ENCODE measurements at places on chromosomes 6 and 20.

- no peak for DNase-seq
These were observed 102.0 kb downstream of the PSMB1 start for GRCh38 chr6:170450916-170451761.

DNA sequence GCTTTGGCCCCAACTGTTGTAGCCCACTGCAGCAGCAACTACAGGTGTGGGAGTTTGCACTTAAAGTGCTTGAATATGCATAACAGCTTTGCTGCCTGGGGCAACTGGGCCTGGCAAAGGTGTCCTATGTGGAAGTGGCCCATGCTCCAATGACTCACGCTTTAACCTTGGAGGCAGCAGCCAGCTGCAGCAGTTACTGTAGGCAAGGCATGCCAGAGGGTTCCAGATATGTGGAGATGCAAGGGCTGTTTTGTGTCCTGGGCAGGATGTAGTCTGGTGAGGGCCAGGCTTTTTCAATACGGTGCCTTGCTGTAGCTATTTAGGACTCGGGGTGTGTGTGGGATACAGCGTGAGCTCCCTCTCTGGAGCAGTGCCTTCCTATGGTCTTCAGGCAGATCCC, 150.3 kb downstream of the NKAIN2 start:
- DNase-seq: no peak

DNA sequence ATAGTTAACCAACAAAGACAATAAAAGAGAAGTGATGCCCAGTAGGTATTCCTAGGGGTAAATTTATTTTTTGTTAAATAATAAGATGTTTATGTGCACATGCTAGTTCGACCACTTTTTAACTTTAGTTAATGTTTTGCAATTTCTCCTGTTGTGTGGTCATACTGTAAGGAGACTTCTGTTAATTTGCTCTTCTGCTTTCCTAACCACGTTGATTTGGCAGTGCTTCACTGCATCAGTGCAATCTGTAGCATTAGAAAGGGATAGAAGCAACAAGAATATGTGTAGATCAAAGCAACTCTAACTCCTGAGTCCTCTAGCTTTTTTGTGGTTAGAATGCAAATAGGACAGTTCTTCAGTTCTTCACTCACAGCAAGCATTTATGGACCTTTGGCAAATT, 13.9 kb downstream of the MYB start:
- DNase-seq: no peak

- DNase-seq: no peak
These were observed 137.8 kb downstream of the FOXC1 start for GRCh38 chr6:1747531-1747930.

DNA sequence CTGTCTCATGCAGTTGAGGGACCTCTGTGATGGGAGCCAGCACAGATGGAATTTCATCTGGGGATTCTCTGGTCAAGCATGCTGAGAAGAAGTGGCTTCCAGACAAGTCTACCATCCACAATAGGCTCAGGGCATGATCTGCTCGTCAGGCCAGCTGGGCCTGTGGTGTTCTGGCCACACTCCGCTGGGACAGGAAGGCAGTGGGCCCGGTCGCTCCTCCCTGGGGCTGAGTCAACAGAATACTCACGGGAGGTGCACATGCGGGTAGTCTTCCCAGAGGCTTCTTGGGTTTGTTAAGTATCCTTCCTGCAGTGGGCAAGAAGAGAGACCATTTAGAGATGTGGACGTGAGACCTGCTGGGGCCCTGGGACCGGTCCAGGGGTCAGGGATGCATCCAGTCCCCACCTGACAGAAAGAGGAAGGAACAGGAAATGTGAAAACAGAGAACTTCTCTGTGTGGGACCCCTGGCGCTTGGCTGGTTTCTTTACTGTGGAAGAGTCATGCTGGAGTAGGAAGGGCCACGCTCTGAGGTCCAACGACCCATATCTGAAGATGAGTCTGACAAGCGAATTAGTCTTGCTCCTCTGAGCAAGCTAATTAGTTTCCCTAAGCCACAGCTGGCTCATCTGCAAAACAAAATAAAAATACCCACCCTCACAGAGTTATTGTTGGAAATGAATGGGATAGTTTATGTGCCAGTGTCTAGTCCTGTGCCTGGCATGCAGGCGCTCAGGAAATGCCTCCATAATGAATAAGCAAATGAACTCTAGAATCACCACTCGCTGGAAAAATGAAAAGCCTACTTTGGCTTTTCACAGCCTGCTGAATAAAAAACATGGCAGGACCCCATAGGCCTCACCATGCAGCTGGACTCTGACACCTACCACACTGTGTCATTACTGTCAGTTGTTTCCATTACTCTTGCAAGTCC, 67.3 kb downstream of the TRAM2 start:
- no peak for DNase-seq

GRCh38 chr6:15953152-15953880, 175.6 kb upstream of the MYLIP start:
- no peak for DNase-seq

GRCh38 chr20:58722877-58723627, 30.5 kb downstream of the NPEPL1 start:
- DNase-seq: no peak

DNA sequence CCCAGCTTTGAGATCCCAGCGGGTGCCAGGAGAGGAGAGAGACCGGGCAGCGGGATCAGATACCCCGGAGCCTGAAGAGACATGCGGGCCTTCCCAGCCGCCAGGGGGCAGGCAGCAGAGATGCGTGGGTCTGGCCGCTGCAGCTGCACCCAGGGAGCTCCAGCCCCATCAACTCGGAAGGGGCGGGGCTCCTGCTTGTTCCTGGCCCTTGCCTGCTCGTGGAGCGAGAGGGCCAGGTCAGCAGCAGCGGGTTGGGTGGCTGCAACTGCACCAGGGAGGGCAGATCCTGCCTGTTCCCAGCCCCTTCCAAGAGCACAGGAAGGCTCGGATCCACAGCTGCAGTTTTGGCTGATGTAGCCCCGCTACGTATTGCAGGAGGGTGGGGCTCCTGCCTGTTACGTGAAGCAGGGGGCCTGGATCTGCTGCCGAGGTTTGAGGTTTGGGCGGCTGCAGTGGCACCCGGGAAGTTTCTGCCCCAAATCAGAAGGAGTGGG, 532.8 kb downstream of the RFPL4B start:
- DNase-seq: no peak

DNA sequence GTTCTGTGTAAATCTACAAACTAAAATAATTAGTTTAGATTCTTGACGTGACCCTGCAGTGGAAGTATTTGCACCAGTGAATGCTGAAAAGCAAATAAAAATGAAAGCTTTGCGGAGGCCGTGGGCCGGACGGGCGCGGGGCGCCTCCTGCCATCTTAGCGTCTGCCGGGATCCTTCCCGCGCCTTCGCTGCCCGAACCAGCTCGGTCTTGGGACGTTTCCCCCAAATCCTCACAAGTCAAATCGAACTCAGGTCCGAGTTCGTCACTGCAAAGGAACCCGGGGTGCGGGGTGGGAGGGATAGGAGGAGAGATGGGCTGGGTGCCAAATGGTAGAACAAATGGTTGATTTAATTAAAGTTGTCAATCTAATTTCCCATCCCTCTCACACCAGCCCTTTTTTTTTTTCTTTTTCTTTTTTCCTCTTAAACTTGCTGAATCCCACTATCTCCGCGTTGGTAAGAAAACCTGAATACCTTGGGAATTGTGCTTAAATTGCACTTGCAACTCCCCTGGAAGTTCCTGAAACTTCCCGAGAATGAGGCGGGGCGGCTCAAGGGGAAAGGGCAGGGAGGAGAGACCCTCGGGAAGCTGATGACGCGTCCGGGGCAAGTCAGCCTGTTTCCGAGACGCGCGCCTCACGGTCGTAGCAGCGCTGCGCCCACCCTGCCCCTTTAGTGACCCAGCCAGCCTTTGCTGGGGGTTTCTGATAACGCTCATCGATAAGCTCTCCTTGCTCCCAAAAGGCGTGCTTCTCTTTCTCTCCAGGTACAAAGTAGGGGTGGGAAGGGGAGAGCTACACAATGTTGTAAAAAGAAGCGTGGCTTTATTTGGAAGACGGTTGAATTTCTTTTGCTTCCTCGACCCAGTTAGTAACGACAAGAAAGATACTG, 1.8 kb downstream of the GJA1 start:
- DNase-seq: no peak

DNA sequence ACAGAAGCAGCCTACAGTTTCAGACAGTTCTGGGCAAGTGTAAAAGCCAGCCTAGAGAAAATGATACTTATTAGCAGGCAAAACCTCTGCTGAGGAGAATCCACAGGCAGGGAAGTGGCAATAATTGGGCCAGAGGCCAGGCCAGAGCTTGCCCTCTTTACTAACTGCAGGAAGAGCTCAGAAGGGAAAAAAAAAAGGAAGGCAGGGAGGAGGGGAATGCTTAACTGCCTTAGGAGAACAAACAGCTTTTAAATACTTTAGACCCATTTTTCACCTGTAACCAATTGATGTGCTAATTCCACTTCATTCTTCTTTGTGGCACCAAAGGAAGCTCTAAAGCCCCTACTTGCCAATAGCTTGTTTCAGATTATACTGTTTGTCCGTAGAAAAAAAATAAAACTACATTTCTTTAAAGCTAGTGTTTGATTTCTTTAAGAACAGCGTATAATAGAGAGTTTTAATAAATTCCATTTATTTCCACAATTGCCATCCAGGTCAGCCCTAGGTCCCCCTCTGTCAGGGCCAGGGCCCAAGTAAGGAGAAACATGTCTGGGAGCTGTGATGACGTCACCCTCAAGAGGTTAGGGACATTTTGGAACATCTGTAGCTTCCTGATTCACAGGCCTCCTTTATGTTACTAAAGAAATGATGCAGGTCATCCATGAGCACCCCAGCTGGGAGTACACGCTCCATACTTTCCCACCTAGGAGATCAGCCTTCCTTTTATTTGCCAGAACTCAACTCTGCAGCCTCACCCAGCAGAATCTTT, 384.3 kb downstream of the CDC5L start:
- DNase-seq: no peak

DNA sequence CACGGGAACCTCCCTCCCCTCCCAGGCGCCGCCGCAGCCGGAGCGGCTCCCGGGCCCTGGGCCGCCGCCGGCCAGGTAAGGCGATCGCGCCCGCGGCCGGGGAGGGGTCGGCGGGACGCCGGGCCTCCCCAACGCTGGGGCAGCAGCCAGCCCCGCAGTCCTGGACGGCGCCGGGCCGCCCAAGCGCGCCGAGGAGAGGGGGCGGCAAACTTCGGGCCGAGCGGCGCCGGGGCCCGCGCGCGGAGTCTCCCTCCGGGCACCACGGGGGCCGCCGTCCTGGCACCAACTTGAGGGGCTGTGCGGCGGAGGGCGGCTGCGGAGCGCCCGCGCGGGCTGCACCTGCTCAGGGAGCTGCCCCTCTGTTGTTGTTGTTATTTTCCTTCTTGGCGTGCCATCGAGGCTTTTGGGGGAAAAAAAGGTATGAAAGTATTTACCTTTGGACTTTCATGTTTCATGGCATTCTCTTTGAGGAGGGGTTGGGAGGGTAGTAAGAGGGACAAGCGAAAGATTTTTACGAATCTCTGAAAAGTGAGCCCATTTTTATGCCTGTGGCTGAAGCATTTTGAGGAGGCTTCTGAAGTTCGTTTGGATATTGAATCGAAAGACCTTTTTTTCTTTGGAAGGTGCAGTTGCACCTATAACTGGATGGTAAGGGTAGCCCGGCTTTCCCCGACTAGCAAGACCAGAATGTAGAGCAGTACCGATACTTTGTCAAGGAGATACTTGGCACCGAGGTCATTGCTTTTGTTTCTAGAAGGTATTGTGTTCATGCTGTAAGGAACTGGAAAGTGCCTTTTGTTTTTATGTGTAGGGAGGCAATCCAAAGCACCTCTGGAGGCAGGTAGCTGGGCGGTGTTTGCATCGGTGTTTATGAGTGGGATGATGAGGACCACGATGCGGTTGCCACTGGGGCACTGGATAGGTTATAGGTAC, at the start of gene RNF182:
Gene RNF182, plus strand, starts transcription at position 4 of the 933 bp plus-strand sequence. CDS start 52,168 bp downstream, outside the sequence.
- DNase-seq: no peak

DNA sequence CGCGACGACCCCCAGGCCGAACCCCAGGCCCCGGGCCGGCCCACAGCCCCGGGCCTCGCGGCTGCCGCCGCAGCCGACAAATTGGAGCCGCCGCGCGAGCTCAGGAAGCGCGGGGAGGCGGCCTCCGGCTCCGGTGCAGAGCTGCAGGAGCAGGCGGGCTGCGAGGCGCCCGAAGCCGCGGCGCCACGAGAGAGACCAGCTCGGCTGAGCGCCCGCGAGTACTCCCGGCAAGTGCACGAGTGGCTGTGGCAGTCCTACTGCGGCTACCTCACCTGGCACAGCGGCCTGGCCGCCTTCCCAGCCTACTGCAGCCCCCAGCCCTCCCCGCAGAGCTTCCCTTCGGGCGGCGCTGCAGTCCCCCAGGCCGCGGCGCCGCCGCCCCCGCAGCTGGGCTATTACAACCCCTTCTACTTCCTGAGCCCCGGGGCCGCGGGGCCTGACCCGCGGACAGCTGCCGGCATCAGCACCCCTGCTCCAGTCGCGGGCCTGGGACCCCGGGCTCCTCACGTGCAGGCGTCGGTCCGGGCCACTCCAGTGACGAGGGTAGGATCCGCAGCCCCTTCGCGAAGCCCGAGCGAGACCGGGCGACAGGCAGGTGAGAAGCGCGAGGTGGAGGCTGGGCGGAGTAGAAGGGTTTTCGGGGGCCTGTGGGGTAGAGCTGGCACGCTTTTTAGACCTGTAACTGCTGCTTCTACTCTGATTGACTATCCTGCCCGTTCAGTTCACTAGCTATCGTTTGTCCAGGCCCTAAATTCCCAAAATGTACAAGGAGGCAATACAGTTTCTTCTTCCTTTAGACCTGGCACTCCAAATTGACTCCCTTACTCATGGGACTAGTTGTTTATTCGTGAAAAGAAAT, 654 bp downstream of the FAM8A1 start:
- peak; percentile 23 for DNase-seq

- no peak for DNase-seq
These were observed at the start of gene PRICKLE4 for GRCh38 chr6:41780551-41781365. Gene PRICKLE4 (plus strand): TSS chr6:41780782. CDS start chr6:41783474, 2,692 bp downstream.

GRCh38 chr20:15297059-15297875, 959.9 kb upstream of the FLRT3 start:
- no peak for DNase-seq

GRCh38 chr6:48866682-48867081, 596.4 kb downstream of the MMUT start:
- DNase-seq: no peak

DNA sequence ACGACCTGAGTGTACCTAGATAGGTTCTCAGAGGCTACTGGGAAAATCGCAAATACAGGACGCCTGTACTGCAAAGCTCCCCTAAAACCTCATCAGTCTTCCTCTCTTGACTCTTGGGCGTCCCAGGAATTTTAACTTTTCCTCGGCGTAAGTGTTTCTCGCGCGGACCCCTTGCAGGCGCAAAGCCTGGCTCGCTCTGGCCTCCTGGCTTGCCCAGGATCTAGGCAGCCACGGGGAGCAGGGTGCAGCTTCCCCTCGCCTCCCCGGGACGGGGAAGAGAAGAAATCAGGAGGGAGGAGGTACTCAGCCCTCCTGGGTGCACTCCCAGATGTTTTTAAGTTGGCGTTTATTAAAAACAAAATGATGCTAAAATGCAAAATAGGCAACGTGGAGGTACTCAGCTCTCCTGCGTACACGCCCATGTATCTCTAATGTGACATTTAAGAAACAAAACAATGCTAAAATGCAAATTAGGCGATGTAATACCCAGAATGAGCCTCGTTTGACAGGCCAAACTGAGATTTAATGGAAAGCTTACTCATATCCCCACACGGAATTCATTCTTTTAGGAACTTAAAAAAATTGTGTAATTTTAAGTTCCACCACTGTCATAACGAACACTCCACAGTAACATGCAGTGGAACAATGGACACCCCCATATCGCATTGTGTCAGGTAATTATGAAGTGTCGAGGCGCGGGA, 1.6 kb upstream of the SOBP start:
- DNase-seq: no peak

- DNase-seq: no peak
These were observed 118.9 kb upstream of the BTN3A2 start for GRCh38 chr6:26246058-26246457.
